Fibroblast of the aortic adventitia (primary cell): ENCODE measurements at places on chromosomes 12 and 14. TPM values are rescaled to one million over a fixed set of nuclear protein-coding genes. Genes with fewer than 3 reads are reported as not detected.
A peak's percentile ranks its signal among the peaks of the same experiment; 100 is the strongest.

DNA sequence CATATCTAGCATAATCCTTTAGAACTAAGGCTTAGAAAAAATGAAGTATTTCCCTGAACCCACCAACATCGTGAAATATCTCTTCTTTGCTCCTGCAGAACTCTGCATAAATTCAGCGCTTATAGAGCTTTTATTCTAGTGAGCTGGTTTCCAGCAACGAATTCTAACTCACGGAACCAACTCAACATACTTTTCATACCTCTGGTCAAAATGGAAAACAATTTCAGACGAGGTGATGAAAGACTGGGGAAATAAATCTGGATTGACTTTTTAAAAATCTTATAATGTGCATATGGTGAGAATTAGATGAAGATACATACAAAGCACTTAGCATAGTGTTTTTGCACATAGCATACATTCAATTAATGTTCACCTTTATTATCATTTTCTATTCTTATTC lies 62.6 kb upstream of the BBS10 start:
- no peak for DNase-seq

DNA sequence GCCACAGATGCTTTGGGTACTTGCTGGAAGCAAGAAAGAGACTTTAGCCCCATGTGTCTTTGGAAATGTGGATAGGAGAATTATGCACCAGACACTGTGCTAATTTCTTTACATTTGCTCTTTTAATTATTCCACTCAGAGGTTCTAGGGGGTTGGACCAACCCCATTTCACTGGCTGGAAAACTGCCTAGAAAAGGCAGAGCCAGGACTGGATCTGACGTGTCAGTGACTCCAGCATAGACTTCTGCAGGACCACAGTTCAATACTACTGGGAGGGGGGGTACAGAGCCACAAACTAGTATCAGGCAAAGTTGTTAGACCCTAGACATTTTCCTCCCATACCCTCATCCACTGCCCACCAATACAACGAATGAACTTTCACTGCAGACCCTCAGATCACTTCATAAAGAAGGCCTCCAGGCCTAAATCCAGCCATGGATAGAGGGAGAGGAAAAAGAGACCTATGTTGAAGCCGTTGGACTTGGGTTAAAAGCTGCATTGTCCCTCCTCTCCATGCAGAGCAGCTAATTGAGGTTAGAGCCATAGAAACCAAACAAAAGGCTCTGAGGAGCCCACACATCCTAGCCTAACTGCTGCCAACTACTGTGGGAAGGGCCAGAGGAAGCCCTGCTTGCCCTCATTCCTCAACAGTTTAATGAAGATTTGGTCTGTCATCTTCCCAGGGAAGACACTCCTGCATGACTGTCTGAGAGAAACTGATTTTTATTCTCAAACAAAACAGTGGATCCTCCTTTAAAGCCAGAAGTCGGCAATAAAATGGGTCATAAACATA lies 68.7 kb downstream of the STON2 start:
- DNase-seq, result no peak

DNA sequence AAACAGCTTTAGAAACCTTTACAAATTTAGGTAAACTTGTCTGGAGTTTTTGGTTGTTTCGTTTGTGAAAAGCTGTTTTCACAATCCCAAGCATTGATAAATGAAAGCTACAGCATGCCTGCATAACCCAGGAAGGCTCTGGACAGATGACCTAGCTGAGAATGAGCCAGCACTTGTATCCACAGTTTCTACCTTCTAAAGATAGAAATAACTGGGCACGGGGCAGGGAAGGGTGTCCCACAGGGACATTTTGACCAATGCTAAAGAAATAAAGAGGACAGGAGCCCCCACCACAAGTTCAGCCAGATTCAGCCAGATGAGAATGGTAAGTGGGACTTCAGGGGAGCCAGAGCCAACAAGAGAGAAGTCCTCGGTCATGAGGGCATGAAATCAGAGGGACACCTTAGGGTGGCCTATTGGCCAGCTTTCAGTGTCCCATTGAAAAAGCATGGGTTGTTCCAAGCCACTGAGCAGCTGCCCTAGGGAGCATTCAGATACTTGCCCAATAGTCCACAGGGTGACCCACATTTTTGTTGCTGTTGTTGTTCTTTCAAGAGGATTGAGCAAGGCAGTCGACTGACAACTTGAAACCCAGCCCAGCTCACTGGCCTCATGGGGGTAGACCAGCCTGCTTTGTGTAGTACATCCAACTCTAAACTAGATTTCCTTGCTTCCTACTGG lies 140.3 kb upstream of the NUDT4 start:
- peak; percentile 66 for DNase-seq

DNA sequence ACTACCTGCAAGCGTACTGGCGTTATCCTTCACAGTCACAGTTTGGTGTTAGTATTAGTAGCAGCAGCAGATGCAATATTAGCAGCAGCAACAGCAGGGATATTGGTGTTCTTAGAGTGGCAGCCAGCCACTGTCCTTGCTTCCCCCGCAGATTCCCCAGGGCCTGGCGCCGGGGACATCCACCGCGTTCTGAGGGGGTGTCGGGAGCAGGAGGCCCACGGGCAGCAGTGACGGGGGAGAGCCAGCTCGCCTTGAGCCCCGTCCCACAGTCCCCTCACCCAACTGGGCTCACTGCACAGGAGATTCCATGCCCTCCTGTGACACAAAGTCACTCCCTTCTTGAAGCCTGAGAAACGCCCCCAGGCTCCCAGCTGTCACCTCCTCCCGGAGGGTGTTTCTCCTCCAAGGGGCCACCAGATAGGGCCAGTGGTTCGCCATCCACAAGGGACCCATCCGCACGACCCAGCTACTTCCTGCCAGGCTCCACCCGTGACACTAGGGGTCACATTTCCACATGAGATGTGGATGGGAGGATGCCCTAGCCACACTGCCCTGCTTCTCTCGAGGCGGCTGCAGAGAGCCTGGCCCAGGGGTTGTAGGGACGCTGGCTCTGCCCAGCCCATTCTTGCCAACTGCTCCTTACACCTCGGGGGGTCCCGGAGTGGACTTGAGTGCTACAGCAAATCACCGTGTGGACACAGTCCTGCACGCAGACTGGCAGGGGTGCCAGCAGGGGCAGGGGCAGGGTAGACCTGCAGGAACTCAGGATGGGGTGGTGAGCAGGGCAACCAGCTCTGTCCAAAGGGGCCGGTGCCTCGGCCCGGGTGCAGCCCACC lies 123.1 kb downstream of the PIWIL1 start:
- no peak for DNase-seq

DNA sequence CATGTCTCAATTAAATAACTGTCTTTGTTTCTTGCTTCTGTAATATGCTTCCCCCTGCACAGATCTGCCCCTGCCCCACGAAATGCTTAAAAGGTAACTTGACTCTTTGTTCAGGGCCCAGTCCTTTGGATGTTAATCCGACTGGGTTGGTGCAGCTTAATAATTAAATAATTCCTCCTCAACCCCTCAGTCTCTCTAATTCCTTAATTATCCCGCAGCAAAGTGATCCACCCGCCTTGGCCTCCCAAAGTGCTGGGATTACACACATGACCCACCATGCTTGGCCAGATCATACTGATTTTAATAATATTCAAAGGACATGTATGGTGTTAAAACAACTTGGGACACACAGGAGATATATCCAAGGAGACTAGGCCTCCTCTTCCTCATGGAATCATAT lies 18.2 kb upstream of the ANAPC7 start:
- DNase-seq, result no peak

DNA sequence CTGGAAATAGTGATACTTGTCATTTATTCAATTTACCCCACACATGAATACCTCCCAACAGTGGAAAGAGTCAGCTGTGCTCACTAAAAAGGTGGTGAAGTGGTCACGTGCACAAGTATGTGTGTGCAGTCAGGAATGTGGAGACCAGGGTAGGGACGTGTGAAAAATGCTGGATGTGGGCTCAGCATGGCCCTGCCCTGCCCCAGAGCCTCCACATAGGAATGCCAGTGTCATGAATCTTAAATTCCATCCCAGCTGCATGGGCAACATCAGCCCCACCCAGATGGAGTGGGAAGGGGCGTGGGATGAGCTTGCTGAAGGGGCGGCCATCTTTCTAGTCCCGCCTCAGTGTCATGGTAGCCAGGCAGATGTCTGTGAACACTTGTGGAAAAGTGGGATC lies 87.7 kb downstream of the C12orf75 start:
- DNase-seq, result peak; percentile 72

DNA sequence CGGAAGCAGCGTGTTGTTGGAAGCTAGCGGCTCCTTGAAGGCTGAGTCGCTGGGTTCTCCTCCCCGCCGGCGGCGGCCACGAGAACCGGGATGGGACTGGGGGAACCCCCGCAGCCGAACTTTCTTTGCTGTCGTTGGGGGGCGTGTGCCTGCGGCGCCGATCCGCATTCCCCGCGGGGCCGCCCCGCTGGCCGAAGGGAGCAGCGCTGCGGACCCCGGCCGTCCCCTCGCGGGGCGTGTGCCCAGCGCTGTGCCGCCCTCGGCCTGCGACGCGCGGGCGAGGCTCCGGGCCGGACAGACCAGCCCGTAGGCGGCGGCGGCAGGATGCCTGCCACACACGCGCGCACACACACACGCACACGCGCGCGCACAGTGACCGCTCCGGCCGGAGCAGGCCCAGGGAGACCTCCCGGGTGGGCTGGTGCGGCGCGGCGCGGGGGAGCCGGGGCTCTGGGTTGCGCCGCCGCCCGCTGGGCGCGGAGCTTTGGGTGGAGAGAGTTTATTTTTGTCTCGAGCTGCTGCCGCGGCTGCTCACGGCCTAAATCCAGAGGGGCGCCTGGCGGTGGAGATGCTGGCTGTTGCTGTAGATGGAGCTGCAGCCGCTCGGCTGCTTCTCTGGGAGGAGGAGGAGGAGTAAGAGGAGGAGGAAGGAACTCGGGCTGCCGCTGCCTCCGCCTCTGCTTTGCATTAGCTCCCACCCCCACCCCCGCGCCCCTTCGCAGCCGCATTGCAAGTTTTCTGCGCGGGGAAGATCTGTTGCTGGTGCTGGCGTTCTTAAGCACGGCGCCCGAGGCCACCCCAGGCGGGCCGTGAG lies at the start of gene SAMD4A:
Gene SAMD4A (plus strand): TSS at position 719 of the 814 bp plus-strand sequence. CDS start 789 bp downstream, outside the sequence.
- DNase-seq, result peak; percentile 90

GRCh38 chr14:83975841-83976770 lies 1553.8 kb upstream of the FLRT2 start:
- DNase-seq, result peak; percentile 1

DNA sequence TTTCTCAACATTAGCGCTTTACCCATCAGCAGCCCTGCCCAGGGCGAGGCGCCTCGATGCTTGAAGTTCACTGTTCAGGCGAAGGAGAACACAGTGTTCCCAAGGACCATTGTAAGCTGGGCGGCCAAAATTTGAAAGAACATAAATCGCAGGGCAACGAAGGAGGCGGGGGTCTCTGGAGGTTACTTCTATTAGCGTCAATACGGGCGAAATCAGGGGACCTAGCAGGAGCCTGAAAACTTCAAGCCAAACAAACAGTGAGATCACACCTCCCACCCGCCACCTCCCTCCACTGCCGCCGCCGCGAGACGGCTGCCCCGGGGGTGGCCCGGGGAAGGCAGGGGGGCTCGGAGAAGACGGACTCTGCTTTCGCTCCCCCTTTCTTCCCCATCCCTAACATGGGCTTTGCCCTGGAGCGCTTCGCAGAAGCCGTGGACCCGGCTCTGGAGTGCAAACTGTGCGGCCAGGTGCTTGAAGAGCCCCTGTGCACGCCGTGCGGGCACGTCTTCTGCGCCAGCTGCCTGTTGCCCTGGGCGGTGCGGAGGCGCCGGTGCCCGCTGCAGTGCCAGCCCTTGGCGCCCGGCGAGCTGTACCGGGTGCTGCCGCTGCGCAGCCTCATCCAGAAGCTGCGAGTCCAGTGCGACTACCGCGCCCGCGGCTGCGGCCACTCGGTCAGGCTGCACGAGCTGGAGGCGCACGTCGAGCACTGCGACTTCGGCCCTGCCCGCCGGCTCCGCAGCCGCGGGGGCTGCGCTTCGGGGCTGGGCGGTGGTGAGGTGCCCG lies at the start of gene PDZRN4:
Gene PDZRN4 (plus strand): TSS at position 263 of the 783 bp plus-strand sequence.
- DNase-seq, result no peak

GRCh38 chr12:88935856-88936255 lies 355.6 kb upstream of the KITLG start:
- DNase-seq, result no peak

DNA sequence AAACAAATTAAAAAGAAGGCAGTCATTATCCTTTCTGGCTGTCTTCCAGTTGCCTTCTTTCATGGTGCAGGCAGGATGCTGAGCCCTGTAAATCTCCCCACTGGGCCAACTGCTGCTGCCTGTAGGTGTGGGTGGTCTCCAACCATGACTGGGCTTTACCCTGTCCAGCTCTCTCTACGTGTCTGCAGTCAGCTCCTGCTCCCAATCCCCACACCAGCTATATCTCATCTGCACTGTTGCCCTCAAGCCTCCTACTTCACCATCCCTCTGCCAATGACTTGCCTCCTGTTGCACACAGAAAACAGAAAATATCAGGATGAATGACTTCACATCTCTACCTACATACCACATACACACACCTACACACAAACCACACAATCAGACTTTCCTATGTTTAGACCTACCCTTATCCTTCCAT lies 39.7 kb upstream of the PSMA6 start:
- DNase-seq, result no peak

GRCh38 chr14:69003626-69004025 lies 24.5 kb upstream of the ACTN1 start:
- no peak for DNase-seq

DNA sequence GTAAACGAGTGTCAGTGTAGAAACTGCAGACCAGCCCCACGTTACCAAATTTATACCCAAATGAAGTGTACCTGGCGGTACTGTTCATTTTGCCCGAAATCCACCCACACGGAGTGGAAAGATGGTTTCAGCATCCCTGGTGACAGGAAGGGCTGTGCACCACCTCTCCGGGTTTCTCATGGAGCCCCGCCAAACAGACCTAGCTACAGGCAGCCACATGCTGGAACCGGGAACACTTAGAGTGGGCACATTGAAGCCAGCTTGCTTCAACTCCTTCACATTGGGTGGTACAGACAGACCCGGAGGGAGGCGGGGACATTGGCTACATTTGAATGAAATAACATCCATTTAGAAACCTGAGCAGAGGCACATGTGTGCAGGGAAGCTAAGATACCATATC lies 84.4 kb downstream of the PPP2R5C start:
- DNase-seq, result no peak

DNA sequence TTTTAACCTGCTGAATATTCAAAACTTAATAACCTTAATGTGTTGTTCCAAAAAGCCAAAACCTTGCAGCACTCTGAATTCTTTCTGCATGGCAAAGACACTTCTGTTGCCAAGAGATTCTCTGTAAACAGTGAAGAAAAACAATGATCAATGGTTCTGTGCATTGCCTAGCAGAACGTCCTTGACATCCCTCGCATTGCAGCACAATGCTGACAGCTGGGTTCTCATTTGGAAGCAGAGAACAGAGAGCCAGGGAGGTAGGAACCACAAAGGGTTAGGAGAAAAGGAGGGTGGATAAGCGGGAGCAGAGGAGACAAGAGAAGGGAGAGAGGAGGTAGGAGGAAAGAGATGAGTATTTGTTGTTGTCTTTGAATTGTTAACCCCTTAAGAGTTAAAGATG lies 501.1 kb downstream of the NAV3 start:
- no peak for DNase-seq

DPPA3 gene
- total RNA-seq, result not detected in 2 replicates

WNT1 gene
- total RNA-seq, result not detected in 2 replicates

LTBR gene
- 71.8 and 93.7 TPM in 2 replicates for total RNA-seq

TMEM132C gene
- total RNA-seq, result not detected in 2 replicates
